Stimulated activated CD8-positive, alpha-beta memory T cell treated with anti-CD3 and anti-CD28 coated beads, Interleukin-12 subunit alpha, Interleukin-12 subunit beta, amount 100 ng/mL, for 4 hours (primary cell): ENCODE measurements at places on chromosomes 5 and 9.

DNA sequence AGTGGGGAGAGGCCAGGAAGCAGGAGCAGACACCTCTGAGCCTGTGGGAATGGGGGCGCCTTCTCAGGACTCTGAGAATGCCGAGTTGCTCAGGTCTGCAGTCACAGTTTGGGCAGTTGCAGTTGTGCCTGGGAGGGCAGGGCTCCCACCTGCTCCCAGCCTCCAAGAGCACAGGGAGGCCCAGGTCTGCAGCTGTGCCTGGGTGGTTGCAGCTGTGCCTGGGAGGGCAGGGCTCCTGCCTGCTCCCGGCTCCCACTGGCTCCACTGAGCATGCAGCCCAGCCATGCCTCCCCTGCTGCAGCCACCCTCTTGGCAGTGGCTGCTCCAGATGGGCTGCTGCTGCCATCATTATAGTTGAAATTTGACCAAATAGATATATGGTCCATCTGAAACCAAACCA is 1062.8 kb upstream of the ACO1 start:
- no peak for DNase-seq

DNA sequence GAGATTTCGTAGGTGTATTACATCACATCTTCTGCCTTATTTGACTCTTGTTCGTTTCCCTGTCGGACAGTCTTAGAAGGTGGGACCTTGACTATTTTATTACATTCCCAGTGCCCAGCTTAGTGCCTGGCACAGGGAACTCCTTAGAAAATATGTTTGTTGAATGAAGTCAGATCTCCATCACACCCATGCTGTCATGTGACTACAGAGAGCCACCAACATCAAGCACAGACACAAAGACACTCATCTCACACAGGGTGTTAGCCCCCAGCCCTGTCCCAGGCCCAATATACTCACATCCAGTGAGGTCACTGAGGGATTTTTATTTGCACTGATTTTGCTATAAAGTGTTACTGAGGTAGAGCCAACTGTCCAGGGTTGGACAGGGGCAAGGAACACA is 692 bp upstream of the SRA1 start:
- DNase-seq, result no peak

DNA sequence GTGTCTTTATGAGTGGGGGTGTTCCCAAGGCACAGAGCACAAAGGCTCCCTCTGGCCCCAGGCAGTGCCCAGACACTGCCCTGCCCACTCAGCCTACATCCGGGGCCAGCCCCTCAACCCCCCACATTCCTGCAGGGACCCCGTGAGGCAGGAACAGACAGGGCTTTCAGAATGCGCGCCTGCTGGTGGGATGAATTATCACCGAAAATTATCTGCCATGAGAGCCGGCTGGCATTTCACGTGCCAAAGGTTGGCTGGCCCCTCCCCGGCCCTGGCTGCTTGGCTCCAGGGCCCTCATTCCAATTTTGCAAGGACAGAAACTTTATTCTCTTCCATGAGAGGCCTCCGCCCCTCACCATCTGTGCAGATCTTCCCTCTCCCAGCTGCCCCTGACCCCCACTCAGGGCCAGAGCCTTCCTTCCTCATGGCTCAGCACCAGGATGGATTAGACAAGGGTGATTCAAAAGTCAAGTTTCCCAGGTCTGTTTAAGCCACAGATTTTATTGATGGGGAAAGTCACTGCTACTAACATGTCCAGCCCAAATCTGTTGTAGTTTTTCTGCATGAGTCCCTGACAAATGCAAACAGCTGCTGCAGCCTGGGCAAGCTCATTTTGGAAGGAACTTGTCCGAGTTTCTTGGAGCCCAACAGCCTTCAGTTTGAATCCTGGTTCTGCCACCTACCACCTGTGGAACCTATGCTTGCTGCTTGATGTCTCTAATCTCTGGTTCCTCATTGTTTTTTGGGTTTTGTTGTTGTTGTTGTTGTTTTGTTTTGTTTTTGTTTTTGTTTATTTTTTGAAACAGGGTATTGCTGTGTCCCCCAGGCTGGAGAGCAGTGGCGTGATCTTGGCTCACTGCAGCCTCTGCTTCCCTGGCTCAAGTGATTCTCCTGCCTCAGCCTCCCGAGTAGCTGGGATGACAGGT is 32.3 kb upstream of the WDR38 start:
- DNase-seq, result no peak

DNA sequence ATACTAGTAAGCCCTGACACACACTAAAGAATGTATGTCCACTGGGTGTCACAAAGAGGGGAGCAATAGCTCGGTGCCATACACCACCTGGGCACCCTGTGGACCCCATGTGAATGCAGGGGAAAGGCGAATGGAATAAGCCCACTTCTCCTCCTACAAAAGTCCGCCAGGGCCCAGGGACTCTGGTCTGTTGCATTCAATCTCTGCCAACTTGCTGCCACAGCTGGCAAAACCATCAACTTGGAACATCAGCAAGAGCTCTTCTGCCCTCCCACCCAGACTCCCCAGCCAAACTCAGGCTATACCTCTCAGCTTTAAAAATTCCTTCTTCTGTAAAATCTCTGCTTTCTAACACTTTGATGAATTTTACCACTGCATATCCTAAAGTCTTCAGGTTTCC is 54.5 kb downstream of the PFDN1 start:
- DNase-seq, result no peak

DNA sequence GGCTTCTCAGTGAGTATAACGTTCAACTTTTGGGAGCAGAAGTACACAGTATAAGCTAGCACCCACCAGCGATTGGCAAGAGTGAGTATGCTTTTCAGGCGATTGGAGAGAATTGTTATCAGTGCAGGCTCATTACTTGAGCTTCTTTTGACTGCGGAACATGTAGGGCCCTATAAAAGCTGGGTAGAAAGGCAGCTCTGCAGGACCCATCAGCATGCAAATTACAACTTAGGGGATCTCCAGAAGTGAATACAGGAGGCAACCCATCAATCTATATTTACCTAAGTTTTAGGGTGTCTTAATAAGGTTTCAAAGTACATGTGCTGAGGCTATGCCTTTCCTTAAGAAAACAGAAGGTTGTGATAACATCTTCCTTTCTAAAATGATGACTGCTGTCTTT is 225.0 kb downstream of the MLLT3 start:
- no peak for DNase-seq

- DNase-seq, result no peak
Measured at GRCh38 chr5:168472329-168472728, 13.9 kb upstream of the RARS1 start.

DNA sequence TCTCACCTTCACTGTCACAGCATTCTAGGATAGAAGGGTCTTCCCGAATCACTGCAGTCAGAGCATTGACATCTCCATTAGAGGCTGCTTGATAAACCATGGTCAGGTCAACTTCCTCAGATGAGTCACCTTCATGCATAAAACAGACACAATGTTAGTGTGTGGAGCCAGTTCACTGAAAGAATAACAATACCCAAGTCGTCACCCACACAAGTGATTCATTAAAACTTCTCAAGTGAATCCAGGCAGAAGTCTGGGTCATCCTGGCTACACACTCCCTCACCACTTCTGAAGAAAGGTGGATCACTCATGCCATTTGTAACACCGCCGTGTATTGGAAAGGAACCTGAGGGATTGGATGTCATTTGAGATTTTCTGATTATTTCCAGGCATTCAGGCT is 49.6 kb downstream of the ANKRD55 start:
- no peak for DNase-seq

DNA sequence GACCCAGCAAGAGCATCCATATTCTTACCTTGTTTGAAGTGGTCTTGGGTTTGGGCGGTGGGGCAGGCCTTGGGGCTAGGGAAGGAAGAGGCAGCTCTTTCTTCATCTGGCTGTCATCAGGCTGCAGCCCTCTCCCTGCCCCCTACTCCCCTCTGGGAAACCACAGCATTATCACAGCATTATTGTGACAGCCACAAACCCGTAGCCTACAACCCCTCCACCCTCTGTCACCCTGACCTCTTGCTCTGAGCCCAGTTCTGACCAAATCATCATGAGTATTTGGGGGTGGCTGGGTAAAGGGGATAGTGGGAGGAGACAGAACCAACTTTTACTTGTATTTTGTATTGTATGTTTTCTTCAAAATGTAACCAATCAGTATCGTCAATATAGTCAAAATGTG is 94.3 kb upstream of the ARRDC3 start:
- DNase-seq, result no peak

GRCh38 chr5:27474395-27474794 is 436.0 kb upstream of the CDH9 start:
- DNase-seq, result no peak

DNA sequence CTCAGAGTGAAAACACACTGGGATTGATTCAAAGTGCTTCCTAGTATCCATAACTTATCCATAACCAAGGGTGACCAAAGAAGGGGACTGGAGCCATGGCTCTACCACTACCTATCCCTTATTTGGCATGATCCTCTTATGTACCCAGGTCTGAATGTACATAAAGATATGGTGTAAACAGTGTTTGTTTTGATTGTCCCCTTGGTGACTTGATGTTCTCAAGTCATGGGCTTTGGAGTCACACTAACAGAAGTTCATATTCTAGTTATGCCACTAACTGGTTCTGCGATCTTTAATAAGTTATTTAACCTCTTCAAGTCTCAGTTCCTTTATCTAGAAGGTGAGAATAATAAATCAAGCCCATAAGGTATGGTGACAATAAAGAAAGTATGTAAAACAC is 283.4 kb upstream of the PTGER4 start:
- DNase-seq, result no peak

DNA sequence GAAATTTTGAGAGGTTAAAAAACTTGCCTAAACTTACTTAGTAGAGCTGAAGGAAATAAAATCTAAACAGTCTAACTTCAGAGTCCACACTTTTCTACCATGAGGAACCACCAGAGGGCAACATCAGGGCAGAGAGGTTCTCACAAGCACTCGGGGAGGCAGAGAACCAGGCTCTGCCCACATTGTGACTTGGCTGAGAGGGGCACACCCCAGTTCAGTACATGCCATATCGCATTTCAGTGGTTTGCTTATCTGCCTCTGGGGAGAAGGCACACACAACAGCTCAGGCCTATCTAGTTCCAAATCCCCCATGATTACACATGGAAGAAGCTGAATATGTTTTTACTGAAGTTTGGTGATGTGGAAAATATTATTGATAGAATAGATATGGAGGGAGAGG is 49.2 kb downstream of the EQTN start:
- no peak for DNase-seq

GRCh38 chr9:127519301-127520166 is 68.2 kb downstream of the LRSAM1 start:
- DNase-seq, result peak; percentile 16
